ENCODE measurements at places on chromosomes 16 and 17.

DNA sequence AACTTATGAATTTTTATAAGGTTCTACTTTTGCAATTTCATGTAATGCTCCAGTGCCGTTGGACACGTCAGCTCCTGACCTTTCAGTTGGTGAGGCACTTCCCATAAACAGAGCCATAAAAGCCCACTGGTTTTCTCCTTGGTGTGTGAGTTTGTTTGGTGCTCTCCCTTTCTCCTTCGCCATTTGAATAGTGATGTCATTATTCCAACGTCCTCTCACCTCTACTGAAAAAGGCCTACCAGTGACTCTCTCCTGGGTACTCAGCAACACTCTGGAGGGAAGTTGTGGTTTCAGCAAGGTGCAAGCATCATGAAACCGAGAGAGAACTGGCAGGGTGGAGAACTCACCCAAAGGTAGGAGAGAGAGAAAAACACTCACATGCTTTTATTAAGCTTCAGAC lies 29.6 kb upstream of the HNF1B start:
- no peak for DNase-seq

DNA sequence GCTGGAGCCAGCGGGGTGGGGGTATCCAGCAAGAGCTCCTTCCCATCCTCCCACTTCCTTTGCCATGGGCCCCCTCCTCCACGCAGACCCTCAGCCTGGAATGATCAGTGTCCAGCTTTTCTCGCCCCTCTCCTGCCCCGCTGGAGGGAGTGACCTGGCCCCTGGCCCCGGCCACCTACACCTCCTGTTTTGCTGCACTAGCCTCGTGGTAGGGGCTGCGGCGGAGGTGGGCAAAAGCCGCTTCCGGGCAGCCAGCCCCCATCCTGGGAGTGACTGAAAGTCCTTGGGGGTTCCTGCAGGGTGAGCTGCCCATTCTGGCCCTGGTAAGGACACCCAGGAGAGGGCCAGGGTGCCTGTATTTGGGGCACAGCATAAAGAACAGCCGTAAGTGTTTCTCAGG lies 295.7 kb downstream of the SEC14L1 start:
- no peak for DNase-seq

DNA sequence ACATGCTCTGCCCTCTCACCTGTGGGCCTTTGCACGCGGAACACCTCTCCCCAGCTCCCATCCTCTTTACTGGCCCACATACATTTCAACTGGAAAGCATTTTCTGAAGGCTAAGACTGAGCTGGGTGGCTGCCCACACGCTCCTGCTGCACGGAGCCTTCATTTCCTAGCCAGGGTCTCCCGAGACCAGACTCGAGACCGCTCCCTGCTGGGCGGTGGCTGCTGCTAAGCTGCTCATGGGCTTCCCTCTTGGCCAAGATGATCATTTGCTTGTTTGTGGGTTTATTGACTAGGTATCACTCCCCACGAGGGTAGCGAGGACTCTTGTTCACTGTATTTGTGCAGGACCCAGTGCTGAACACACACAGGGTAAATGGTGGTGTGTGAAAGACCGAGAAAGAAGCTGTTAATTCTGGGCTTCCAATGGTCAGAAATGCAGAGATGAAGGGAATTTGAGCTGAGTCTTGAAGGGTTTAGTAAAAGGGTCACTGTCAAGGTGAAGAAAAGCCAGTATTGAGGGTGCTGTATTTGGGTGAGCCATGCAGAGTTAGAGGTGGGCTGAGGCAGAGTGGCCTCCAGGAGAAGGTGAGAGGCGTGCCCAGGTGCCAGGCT lies 907 bp downstream of the TRAPPC2L start:
- DNase-seq: peak; percentile 80

GRCh38 chr17:36833279-36833678 lies 104.0 kb upstream of the LHX1 start:
- no peak for DNase-seq

GRCh38 chr16:1177053-1177452 lies 24.1 kb downstream of the CACNA1H start:
- DNase-seq: no peak

DNA sequence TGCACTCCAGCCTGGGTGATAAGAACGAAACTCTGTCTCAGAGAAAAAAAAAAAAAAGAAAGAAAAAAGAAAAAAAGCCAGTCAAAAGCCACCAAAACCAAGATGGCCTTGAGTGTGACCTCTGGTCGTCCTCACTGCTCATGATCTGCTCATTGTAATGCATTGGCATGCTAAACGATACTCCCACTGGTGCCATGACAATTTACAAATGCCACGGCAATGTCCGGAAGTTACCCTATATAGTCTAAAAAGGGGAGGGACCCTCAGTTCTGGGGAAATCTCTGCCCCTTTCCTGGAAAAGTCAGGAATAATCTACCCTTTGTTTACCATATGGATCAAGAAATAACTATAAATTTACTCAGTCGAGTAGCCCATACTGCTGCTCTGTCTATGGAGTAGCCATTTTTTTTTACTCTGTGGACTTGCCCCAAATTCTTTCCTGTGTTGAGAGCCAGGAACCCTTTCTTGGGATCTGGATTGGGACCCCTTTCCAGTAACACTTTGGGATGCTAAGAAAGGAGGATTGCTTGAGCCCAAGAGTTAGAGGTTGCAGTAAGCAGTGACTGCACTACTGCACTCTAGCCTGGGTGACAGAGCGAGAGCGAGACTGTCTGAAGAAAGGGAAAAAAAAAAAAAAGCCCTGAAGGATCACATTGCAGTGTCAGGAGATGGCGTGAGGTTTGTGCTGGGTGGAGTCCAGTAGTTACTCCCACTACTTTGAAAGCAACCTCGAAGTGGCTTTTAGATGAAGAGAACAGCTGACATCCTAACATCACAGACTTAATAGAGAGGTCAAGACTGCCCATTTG lies 3.7 kb upstream of the TMEM231 start:
- peak; percentile 24 for DNase-seq

DNA sequence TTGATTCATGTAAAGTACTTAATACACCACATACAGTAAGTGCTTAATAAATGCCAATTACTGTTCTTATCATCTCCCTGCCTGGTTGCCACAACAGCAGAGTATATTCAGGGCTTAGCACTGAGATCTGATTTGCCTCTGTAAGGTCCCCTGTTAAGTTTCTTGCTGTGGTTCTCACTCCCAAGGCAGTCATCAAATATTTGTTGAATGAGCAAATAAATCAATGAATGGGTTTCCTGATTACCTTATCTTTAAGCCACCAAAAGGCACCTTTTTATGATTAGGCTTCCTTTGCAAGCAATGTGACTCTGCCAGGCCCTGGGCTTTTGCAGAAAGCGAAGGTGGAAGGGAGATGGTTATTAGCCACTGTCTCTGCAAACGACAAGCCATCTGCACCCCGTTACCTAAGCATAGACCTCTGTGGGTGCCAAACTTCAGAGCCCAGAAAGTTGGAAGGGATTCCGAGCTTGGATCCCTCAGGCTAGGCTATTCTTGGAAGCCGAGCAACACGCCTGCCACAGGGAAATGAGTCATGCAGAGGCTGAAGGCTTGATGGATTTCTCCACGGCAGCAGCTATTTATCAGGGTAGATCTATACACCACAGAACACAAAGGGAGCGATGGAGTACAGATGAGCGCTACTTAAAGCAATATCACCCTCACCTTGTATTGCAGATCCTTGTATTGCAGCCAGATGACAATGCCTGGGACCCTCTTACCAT lies 102.0 kb downstream of the GRIN2A start:
- no peak for DNase-seq

DNA sequence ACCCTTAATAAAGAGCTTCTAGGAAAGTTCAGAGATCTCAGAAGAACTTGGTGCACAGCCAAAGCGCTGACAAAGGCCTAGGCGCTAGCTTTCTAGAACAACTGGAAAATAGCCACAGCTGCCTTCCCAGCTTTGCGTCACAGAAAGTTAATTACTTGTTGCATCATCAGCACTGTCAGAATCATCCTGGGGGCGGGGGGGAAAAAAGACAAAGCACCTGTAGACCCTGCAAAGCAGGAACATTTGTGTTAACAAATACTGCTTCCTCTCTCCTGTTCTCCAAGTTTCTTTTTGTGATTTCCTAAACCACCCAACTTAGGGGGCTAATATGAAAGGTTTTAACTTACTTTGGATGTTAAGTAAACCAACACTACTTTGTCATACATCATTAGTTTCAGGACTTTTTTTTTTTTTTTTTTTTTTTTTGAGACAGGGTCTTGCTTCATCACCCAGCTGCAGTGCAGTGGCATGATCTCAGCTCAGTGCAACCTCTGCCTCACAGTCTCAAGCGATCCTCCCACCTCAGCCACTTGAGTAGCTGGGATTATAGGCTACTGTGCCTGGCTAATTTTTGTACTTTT lies 4.8 kb upstream of the AARSD1 start:
- DNase-seq: no peak

DNA sequence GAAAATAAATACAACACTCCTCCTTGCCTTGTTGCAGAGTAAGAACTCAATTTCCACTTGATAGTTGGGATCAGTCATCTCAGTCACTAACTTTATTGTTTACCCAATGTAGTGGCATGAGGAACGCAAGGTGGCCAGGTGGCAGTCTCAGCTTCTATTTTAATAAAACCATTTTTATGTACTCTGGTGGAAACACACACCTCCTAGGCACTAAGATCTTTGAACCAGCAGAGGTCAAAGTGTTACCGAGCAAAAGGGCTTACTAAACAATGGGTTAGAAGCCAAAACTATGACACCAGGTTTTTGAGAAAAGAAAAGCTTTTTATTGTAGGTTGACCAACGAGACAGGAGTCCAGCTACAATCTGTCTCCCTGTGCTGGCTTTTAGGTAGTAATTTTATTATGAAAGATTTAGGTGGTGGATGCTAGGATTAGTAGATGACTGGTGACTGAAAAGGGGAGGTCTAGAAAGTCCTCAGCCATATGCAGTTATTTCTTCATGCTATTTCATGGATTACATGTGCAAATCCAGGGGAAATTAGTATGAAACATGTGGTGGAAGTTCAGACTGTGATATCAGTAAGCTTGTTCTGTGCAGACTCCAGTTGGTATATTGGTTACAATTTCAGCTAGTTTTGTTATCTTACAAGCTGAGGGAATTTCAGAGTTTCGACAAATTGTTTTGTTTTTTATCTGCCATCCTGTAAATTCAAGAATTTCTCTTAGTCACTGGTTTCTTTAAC lies 122.3 kb downstream of the PCTP start:
- no peak for DNase-seq

DNA sequence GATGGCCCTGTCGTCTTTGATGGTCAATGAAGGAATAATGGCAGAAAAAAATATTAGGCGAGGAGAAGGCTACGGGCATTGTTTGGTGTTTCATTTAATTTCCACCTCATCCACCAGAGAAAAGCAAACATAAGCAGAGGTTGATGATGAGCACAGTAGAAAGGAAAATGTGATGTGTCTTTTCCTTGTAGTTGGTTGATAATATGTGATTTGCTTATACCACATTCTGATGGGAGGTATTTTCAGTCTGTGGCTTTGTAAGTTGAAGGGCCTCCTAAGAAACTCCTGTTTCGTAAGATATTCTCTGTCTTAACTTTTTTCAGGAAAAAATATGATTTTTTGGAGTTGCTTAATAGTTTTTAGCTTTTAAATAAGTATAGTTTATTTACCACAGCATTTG lies 215.7 kb downstream of the PRKCA start:
- DNase-seq: no peak

- DNase-seq: peak; percentile 90
Measured at GRCh38 chr17:73710095-73710592, 65.9 kb upstream of the SDK2 start.

DNA sequence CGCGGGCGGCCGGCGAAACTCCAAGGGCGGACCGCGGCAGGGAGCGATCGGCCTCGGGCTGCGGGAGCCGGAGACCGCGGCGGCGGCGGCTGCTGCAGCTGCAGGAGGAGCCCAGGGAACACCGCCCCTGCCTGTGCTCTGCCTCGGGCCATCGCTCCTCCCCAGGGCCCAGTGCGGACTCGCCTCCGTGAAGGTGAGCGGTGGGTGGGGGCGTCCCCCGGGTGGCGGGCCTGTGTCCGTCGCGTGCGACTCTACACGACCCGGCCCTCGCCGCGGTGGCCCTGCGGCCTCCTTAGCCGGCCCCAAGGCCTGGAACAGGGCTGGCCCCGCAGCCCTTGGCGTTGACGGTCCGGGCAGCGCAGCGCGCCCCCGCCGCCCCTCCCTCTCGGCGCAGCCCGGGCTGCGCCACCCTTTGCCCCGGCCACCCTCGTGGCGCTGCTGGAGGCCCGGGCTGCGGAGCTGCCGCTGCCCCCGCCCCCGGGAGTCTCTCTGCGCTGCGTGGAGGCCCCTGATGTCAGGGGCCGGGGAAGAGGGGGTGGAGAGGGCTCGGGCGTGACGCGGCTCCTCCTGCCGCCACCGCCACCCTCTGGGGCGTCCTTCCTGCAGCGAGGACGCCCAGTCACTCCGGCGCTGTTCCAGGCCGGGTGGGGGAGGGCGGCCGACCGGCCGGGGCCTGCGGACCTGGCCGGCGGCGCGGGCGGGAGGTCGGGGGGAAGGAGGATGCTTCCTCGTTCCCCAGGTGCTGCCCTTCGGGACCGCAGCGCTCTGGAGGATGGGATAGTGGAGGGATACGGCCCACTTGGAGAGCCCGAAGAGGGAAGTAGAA lies 485 bp downstream of the DYNLL2 start:
- DNase-seq: peak; percentile 37

DNA sequence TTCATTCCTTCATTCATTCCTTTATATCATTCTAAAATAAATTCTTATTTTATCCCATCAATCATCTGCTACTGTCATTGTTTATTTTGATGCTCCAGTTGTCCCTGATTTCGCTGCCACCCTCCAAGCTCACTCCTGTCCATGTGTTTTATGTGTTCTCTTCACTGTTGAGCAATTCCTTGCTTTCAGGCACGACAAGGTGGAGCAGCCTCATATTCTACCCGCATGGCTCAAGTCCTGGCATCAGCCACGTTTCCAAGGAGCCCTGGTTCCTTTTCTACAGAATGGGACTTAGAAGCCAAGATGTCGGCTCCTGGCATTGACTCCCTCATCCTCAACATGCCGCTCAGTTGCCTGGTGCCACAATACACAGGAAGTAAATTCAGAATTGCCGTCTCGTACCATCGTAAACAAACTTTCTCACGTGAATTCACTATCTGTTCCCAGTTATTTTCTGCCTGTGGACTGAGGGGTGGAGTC lies 139.0 kb downstream of the RPTOR start:
- DNase-seq: no peak

- no peak for DNase-seq
Measured at GRCh38 chr17:40777971-40778370, 4.4 kb downstream of the KRT27 start.

DNA sequence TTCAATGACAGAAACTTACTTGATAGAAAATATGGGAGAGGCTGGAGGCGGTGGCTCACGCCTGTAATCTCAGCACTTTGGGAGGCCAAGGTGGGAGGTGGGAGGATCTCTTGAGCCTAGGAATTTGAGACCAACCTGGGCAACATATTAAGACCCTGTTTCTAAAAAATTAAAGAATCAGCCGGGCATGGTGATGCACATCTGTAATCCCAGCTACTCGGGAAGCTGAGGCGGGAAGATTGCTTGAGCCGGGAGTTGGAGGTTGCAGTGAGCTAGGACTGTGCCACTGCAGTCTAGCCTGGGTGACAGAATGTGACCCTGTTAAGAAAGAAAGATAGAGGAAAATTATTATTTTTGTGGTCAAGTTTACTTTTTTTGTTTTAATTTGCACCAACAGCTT lies 2.1 kb upstream of the NLK start:
- DNase-seq: no peak

Measured in GM23338 (cell line).